Activated naive CD4-positive, alpha-beta T cell (primary cell): ENCODE measurements at places on chromosomes 16 and 17.

GRCh38 chr16:84959045-84959576, 52.2 kb downstream of the ZDHHC7 start:
- DNase-seq, result no peak

DNA sequence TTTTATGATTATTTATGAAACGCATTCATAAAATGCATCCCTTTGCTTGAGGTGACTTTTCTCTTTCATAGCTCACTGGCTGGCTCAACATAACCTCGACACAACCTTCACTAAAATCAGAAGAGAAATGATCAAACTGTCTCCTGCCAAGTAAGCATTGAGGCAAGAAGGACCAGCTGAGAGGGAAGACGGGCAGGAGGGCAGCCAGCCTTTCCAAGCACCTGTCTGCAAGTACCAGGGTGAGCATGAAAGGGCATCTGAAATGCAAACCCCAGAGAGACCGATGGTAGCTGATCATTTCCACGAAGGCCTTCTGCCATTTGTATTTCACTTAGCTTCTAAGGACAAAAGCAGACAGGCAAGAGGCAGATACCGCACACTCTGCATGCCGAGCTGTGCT, 52.1 kb upstream of the RPH3AL start:
- DNase-seq, result no peak

GRCh38 chr16:19118938-19119431, 5.2 kb downstream of the ITPRIPL2 start:
- no peak for DNase-seq

GRCh38 chr17:81967533-81968395, 6.8 kb upstream of the NOTUM start:
- peak; percentile 85 for DNase-seq

DNA sequence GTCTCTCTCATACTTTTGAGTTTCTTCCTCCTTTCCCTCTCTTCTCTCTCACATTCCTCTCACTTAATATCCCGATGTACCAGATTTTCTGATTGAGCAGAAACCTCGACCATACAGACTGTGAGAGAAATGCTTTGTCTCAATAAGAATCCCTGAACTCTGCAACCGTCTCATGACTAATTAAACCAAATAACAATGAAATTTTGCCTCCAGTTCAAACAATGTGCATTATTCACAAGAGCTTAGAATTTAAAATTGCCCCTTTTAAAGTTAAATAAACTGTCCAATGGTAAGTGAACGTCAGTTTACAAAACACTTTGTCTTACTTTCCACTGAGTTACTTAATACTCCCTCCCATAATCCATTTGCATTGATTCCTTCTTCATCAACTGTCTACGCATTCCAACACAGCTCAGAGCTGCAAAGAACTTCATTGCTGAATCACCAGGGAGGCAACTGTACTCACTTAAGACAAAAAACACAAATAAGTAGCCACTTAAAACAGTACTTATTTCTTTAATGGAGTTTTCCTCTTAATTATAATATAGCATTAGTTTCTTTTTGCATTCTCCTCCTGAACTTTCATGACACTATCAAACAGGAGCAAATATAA, 4.9 kb downstream of the CDH11 start:
- no peak for DNase-seq
